ENCODE measurements at places on chromosomes 6 and 20.

DNA sequence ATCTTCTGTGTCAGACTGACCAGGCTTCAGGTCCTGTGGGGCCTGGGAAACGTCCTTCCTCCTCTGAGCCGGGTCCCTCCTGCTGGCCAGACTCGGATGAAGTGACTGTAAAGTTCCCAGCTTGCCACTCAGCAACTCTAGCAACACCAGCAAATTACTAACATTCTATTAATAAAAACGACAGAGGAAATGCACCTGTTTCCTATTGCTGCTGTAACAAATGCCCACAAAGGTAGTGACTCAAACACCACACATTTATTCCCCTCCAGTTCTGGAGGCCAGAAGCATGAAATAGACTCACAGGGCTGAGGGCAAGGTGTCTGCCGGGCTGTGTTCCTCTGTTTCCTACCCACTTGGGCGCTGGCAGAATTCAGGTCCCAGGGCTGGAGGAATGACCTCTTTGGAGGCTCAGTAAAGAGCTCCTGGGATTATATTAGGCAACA, 48.8 kb downstream of the CTCFL start:
- no peak for DNase-seq

GRCh38 chr6:106702451-106703110, 73.2 kb downstream of the QRSL1 start:
- no peak for DNase-seq

DNA sequence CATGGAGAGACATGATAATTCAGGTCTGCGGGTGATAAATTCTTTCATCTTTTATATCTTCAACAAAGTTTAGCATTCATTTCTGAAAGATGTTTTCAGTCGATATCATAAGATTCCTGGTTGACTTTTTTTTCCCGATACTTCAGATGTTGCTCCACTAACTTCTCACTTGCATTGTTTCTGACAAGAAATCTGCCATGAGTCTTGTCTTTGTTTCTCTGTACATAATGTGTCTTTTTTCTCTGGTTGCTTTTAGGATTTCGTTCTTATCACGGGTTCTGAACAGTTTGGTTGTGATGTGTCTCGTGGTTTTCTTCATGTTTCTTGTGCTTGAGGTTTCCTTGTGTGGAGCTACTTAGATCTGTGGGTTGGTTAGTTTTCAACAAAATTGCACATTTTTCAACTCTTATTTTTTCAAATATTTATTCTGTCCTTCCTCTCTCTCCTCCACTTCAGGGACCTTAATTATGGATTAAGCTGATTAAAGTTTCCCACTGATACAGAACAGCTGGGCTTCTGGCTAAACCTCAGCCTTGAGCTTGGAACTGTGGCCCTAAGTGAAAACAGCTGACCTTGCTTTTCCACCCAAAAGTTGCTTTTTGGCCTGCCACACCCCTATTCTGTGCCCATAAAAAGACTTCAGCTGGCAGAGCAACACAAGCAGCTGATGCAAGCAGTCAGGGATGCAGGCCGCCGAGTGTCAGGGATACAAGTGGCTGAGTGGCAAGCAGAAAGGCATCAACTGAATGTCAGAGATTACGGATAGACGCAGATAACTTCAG, 97.9 kb upstream of the SNX9 start:
- DNase-seq: no peak

DNA sequence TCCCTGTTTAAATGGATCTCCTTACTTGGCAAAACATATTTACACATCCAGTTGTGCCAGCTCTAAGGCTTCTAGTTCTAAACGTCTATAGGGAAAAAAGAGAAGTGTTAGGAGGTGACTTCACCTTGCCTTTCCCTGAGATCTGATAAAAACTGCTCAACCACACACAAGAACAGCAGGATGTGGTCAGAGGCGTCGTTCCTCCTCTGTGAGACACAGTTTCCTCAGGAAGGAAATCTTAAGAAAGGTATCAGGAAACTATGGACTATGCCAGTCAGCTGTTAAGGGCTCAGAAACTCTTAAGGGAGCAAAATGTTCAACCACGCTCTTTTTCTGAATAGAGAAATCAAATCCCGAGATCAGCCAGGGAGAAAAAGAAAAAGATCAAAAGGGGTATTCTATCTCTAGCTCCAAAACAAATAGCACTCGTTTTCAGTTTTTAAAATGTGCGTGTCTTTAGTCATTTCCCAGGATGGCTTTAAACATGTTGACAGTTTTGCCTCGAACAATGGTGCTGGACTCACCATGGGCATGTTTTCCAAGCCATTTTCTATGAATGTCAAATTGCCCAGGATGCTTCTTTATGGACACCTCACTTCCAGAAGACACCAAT, 154.5 kb downstream of the HACE1 start:
- no peak for DNase-seq

DNA sequence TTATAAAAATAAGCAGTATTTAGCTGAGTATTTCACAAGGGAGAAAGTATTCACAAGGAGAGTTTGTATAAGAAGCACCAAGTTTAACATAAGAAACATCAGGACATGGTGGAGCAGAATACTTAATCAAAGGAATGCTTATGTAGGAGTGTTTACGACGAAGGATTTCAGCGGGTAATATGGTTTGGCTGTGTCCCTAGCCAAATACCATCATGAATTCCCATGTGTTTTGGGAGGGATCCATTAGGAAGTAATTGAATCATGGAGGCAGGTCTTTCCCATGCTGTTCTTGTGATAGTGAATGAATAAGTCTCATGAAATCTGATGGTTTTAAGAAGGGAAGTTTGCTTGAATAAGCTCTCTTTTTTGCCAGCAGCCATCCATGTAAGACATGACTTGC, 1099.1 kb upstream of the ADGRB3 start:
- no peak for DNase-seq

GRCh38 chr20:37298190-37298939, 8.9 kb downstream of the MANBAL start:
- no peak for DNase-seq

- DNase-seq: no peak
Observed at GRCh38 chr6:1009103-1009502, 302.8 kb upstream of the FOXQ1 start.

DNA sequence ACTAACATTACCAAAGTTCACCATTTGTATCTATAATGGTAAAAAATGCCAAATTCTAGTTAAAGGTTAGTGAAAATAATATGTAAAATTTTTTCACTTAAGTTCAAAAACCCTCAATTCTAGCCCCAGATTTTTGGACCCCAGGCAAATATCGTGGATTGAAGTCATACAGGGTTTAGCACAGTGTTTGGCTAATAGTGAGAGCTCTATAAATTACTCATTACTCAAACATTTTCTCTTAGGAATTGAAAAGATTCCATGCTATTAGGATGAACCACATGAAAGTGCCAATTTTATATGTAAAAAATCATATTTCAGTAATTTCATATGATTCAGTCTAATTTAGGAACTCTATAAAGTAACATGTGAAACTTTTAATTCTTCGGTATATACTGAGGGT, 170.3 kb upstream of the PREP start:
- DNase-seq: no peak

DNA sequence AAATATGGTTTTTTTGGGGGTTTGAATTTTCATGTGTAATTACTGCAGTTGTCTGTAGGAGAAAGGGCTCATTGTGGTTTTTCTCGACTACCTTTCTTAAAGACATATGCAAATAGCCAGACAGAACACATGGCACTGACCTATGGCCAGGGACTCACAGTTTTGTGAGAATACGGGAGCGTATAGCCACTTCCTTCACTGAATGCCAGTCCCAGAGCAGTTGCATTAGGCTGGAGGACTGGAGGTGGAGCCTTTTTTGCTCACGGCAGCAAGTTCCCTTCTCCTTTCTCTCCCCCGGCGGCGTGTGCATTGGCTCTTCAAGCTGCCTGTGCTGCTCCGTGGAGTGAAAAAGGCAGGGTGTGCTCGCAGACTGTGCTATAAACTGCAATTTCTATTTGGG, 114.9 kb downstream of the AKAP7 start:
- DNase-seq: no peak

DNA sequence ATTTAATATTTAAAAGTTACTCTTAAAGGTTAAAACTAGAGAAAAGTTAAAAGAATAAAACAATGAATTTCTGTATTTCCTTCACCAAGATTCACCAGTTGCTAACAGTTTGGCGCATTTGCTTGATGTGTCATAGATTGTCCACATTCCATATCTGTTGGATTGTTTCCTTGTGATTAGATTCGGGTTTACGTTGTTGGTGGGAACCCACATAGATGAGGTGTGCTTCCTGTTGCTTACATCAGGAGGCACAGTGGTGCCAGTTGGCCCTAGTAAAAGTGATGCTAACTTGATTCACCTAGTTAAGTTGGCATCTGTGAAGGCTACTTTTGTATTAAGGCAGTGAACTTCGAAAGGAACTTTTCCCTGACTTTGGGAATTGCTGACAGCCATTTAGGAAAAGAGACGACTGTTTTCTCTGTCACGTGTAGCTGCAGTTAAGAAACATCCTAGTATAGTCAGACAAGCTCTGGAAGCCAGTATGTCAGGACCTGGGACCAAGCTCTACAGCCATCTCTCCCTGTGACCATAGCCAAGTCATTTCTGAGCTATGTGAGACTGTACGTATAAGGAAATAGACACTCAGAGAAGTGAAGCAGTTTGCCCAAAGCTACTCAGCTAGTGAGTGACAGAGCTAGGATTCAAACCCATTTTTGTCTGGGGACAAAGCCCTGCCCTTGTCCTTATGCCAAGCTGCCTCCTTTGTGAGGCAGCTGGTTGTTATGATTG, 49.0 kb downstream of the PPARD start:
- peak; percentile 47 for DNase-seq

GRCh38 chr20:14727485-14728150, 390.2 kb upstream of the FLRT3 start:
- no peak for DNase-seq

GRCh38 chr6:118220429-118221128, 313.5 kb downstream of the SLC35F1 start:
- no peak for DNase-seq

GRCh38 chr6:16206595-16207037, 31.8 kb upstream of the GMPR start:
- peak; percentile 56 for DNase-seq

DNA sequence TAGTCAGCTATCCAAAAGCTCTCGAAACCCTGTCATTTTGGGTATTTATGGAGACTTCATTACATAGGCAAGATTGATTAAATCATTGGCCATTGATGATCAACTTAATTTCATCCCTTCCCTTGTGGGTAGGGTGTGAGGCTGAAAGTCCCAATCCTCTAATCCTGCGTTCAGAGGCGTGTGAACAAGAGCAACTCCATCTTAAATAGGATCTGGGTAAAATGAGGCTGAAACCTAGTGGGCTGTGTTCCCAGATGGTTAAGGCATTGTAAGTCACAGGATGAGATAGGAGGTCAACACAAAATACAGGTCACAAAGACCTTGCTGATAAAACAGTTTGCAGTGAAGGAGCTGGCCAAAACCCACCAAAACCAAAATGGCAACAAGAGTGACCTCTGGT, 641.7 kb upstream of the GJE1 start:
- no peak for DNase-seq

DNA sequence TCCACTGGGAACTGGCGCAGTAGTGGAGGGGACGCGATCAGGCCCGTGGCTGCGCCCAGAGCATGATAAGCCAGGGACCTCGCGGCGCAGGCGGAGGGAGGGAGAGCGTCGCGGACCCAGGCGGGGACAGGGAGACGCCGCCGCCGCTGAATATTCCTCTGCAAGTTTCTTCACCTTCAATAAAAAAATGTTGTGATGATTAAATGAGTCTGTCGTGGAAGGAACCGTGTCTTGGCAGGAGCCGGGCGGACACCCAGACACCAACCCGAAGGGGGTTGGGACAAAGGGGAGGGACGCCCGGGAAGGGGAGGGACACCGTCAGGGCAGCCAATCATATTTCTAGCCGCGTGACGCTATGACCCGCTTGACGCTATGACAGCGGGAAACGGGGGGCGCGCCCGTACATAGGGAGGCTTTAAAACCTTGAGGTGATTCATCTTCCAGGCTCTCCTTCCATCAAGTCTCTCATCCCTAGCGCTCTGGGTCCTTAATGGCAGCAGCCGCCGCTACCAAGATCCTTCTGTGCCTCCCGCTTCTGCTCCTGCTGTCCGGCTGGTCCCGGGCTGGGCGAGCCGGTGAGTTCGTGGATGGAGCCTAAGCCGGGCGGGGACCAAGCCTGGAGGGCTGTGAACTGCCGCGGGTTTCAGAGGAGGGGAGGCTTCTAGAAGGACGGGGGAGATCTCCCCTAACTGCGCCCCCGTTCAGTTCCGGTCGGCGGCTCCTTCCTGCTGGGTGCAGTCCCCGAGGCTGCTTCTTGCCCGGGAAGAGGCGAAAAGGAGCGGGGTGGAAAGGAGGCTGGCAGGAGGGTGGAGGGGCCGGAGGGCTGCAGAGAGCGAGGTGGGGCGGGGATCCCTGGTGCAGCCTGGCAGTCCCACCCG, at the start of gene ULBP2:
Gene ULBP2 (plus strand): TSS at position 432 of the 878 bp plus-strand sequence. CDS start 59 bp downstream, at position 491.
- peak; percentile 73 for DNase-seq

DNA sequence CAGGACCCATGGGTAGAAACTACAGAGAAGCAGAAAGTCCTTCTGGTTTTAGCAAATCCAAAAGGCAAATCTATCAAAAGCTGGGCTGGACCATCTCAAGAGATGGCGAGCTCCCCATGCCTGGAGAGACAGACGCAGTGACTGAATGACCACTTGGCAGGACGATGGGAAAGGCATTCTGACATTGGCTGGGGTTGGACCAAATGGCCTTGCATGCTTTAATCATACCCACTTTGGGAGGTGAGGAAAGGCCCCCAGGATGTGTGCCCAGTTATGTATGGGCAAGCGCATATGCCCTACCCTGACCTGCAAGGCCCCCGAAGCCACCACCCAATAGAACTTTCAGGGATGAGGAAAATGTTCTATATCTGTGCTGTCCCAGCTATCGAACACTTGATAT, 45.1 kb downstream of the JPH2 start:
- no peak for DNase-seq

GRCh38 chr20:4040283-4041179, 25.2 kb upstream of the RNF24 start:
- no peak for DNase-seq

DNA sequence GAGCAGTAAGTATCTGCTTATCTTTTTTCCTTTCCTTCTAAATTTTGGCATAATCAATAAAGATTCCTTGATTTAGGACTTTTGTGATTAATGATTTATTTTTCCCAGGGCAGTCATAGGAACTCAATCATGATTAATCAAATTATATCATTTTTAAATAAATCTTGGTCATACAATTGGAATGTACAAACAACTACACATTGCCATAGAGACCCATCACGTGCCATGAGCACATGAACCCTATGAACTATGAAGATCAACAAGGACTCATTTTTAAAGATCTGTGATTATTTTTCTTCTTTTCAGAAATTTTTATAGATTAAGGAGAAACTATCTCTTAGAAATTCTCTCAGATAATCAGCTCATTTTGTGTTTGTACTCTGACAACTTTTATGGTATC, 622.4 kb downstream of the BCKDHB start:
- DNase-seq: no peak

- DNase-seq: no peak
Observed at GRCh38 chr20:35478804-35479472, 23.5 kb downstream of the CEP250 start.

DNA sequence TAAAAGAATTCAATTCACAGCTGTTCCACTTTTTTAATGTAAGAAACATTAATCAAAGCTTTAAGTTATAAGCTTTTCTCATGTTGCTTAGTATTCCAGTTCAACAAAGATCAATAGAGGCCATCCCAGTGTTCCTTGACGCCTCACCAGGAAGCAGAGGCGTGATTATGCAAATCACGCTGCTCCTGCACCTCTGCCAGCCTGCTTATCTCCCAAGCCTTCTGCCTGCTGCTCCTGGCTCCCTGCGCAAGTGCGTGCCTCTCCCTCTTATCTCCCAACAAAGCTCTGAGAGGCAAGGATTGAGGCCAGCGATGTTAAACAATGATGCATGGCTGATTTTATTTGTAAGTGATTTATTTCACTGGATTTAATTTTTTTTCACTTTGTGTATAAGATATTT, 42.8 kb downstream of the INSM1 start:
- DNase-seq: no peak
